CD4-positive, alpha-beta T cell treated with Interleukin-17A for 1 hour (primary cell): ENCODE measurements at places on chromosomes 12 and 14.

DNA sequence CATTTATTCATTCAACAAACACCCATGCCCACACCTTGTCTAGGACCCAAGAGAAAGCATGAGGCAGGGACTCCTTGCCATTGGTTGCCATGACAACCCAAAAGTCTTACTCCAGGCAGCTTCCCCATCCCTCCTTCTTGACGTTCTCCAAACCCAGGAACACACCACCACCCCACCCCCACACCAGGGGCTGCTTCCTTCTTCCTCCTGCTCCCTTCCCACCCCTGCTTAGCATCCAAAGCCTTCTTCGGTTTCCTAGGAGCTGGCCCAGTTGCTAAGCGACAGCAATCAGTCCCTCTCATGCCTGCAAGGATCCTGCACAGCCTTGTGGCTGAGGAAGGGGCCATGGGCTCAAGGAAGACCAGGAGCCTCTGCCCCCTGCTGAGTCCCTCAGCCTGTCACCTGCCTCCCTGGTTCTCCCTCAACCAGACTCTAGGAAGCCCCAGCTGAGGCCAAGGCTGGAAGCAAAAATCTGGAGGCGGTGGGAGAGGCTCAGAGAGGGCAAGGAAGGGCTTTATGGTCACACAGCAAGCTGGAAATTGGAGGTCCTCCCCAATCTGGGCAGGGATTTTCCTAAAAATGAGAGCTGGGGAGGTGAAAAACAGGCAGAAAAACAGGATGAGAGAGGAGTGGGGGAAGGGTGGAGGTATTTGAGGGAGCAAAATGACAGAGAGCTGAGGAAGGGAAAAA, 15.4 kb downstream of the RASAL1 start:
- no peak for DNase-seq

GRCh38 chr12:125135906-125136305, 70.7 kb downstream of the AACS start:
- DNase-seq = no peak

GRCh38 chr14:100738269-100738691, 11.6 kb downstream of the DLK1 start:
- no peak for DNase-seq

GRCh38 chr12:109432842-109433304, 44.2 kb downstream of the KCTD10 start:
- DNase-seq = peak; percentile 75

GRCh38 chr14:74792249-74793039, 29.3 kb downstream of the YLPM1 start:
- DNase-seq = peak; percentile 44

DNA sequence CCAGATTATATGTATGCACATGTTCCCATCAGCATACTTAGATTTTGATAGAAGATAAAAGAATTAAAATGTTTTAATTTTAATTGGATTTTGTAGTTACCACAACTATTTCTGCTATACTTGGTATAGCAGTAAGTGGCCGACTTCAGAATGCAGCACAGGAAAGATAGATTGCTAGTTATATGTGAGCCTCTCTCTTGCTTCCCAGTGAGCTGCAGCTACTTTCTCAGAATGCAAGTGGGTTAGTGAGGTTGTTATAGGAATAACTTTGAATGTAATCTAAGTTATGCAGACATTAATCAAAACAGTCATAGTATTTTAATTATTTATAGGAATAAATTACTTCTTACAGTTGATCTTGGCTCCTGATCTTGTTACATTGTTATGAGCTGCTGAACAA, 240.6 kb downstream of the RAD51B start:
- DNase-seq = no peak

- DNase-seq = no peak
These were observed 154.5 kb upstream of the FKBP4 start for GRCh38 chr12:2640281-2640680.

GRCh38 chr14:71415404-71415690, 508.1 kb downstream of the PCNX1 start:
- no peak for DNase-seq

DNA sequence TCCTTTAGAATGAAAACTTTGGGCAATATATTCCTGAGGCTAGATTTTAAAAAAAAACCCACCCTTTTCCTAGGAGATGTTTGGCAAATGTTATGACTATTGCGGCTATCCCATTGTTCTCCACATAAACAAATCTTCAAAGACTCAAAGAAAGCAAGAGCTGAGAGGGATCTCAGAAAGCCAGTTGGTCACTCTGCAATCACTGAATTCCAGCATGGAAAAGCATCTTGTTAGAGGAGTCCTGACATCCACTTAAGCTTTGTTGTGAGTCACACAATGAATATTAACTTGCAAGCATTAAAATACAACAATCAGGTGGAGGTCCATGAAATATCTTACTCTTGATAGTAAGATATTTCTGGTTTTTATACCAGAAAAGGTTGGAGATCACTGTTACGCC, 11.0 kb upstream of the PTPRB start:
- no peak for DNase-seq

DNA sequence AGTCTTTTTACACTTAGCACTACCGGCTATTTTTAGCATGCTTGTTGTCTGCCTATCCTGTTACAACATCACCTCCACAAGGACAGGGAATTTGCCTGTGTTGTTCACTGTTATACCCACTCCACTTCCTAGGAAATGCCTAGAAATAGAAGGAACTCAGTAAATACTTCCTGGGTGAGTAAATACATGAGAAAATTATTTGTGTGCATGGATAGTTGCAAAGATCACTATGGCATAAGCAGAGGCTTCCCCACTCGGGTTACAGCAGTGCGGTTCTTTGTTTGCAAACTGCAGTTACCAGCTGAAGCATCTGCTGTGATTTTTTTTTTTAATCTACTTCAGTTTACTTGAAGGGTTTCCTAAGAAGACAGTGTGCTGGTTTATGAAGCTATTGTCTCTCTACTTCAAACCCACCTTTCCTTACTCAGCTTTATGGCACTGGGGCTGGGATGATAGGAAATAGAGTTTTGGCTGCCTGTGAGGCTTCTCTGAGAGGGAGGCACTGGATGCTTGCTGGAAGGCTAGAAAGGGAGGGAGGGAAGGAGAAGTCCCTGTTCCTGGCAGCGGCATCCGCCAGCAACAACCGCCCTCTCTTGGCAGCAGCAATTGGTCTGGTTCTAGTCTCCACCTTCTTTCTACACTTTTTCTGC, 29.0 kb downstream of the PDE6H start:
- no peak for DNase-seq

- no peak for DNase-seq
These were observed 253.7 kb downstream of the SLC6A15 start for GRCh38 chr12:84658877-84659276.

DNA sequence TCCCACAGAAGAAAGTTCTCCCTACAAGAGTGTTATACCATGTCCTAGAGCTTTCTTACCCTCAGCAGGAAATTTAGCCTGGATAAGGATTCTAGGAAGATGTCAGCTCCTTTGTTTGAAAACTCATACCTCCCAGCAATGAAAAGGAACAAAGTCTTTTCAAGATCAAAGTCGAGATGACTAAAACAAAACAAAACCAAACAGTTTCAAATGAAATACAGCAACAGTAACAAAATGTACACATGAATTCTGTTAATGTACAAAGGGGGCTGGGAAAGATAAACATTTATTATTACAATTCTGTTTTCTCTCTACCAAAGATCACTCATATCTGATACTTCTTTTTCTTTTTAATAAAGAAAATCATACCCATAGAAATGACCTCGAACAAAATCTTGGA, 36.8 kb downstream of the SPX start:
- no peak for DNase-seq

- no peak for DNase-seq
These were observed 91.9 kb downstream of the TMEM30B start for GRCh38 chr14:61188978-61189808.

DNA sequence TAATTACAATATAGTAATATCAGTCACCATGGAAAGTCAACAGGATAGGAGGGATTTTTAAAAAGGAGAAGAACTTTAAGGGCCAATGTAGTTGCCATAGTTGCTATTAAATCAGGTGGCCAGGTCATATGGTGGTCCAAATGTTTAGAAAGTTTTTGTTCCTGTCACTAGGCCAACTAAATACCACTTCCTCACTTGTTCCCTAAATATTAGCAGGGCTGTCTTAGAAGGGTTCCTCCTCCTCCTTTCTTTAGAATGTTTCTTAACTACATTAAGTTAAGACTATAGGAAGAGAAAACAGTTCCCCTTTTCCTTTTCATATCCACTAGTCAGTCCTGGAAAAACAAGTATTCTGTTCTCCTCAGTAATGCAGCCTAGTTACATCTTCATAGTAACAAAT, 50.3 kb downstream of the MON2 start:
- no peak for DNase-seq

GRCh38 chr12:108704527-108704926, 26.8 kb downstream of the CORO1C start:
- no peak for DNase-seq

DNA sequence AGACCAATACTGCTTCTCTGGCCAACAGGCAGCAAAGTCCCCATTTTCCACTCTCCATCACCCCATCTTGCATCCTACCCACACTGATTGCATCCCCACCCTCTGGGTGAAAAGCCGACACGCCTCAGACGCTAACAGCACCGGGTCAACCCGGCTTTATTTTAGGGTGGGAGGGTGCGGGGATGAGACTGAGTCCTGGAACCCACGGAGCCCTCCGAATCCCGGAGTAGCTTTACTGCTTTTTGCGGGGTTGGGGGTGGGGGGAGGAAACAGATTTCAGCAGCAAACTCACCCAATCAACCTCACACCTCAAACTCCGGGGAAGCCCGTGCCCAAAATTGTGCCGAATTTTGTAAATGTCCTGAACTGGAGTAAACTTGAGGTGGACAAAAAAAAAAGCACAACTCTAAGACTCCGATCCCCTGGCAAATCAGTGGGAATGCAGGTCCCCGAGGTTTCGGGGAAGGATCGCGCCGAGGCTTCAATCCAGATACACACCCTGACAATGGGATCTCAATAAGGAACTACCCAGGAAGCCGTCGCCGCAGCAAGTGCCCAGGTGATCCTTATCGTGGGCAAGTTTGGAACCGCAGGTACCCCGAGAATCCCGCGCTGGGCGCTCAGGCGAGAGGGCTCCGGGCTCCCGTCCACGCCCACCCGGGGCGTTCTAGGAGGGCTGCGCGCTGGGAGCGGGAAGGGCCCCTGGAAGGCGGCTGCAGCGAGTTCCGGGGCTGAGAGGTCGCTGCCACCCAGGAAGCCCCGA, 1.1 kb downstream of the GCH1 start:
- peak; percentile 25 for DNase-seq

GRCh38 chr14:104421892-104422828, 157.4 kb upstream of the C14orf180 start:
- no peak for DNase-seq

GRCh38 chr12:41053046-41053445, 135.1 kb upstream of the PDZRN4 start:
- no peak for DNase-seq

- no peak for DNase-seq
These were observed 70.7 kb upstream of the SSTR1 start for GRCh38 chr14:38137005-38137404.

- DNase-seq = peak; percentile 85
These were observed at the start of gene CACNB3 for GRCh38 chr12:48817873-48818830. Gene CACNB3 (plus strand): TSS chr12:48818496. CDS start chr12:48818930, 434 bp downstream.

- no peak for DNase-seq
These were observed 350.5 kb upstream of the TMTC1 start for GRCh38 chr12:30134229-30134628.

GRCh38 chr12:51056242-51056641, 8.1 kb downstream of the LETMD1 start:
- no peak for DNase-seq

- DNase-seq = no peak
These were observed 11.5 kb downstream of the SLC38A2 start for GRCh38 chr12:46360908-46361666.

GRCh38 chr14:63654346-63654745, 12.7 kb upstream of the WDR89 start:
- DNase-seq = no peak

DNA sequence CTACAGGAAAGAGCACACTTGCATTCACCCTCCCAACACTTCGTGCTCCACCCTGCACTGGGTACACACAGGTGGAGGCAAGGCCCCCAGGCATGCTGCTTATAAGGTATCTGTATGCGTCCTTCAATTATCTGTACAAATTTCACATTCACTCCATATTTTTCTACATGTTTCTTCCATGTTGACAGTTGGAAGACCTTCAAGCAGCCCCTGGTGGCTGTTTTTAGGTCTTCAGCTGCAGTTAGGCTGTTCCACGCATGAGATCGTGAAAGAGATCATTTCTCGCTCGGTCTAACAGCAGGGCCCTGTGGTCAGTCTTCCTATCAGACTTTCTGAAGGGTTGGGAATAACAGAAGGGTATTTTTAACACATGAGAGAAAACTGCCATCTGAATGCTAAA, 47.1 kb downstream of the PLXNC1 start:
- no peak for DNase-seq

DNA sequence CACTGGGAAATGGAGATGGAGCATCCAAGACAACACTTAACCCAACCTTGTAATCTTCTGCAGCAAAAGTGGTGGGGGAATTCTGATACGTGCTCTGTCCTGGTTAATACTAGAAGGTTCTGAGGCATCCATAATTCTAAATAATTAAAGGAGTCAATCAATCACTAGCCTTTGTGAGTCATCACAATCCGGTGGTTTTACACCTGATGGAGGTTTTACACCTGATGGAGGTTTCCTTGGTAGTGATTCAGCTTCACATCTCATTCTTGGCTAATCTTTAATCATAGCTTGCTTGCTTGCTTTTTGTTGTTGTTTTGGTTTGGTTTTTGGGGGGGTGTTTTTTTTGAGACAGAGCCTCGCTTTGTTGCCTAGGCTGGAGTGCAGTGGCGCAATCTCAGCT, 343.4 kb downstream of the DPF3 start:
- DNase-seq = no peak

DNA sequence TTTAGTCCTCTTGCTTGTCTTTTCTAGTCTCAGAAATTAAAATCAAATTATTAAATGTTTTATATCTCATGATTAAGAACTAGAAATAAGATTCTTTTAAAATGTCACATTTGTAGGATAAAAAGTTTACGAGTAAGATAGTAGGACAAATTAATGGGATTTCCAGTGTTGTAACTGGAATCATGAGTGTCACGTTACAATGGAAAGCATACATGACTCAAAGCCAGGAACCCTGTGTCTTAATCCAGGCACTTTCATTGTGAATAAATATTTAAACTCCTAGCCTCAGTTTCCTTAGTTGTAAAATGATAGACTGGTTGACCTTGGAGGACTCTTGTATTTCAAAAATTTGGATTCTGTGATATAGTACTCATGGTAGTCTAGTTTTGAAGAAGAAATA, 84.9 kb downstream of the MIA2 start:
- no peak for DNase-seq
